ENCODE measurements at places on chromosomes 2 and 18.
A peak's percentile ranks its signal among the peaks of the same experiment; 100 is the strongest.

DNA sequence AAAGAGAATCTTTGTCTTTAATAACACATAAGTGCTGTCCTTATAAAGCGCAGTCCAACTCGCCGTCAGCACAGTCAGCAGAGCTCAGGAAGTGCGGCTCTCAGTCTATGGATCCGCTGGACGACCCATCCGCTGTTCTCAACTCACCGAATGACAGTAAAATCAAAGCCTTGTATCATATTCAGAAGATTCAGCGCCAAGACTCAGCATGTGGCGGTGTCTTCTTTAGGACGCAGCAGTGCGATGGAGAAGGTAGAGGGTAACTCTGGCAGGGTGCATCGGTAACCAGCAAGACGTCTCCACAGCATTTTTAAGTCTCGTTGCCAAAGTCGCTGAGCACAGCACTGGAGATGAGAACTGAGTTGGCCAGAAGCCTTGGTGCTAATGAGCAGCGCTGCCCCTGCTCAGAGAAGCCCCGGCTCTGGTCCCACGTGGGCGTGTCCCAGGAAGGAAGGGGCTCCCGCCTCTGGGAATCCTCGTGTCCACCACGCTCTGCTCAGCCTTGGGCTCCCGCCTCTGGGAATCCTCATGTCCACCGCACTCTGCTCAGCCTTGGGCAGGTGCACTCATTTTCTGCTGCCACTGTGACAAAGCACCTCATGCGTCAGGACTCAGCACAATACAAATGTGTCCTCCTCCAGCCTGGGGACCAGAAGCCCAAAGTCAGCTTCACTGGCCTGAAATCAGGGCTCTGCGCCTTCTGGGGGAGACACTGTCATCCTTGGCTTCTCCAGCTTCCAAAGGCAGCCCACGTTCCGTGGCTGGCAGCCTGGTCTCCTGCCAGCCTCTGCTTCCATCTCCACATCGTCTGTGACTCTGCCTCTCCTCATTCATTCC, 238.0 kb upstream of the SALL3 start:
- DNase-seq, result no peak

- DNase-seq, result peak; percentile 71
Observed at GRCh38 chr2:30239308-30239985, 8.1 kb downstream of the LBH start.

DNA sequence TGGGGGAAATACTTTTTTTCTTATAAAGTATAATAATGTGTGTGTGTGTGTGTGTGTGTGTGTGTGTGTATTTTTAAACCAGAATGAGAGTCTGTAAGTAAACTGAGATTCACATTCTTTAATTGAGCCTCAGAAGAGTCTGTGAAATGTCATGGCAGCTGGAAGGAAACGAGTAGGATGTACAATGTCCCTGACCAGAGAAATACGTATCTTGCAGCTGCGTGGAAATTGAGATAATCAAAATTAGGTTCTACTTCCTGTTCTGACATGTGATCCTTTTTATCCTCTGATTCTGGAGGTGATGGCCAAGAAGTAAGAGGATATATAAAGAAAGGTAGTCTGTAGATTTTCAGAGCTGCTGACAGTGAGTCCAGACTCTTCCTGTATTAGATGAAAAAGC, 50.0 kb downstream of the SH3RF3 start:
- DNase-seq, result no peak

GRCh38 chr18:50272568-50272967, 6.3 kb upstream of the CFAP53 start:
- DNase-seq, result no peak

DNA sequence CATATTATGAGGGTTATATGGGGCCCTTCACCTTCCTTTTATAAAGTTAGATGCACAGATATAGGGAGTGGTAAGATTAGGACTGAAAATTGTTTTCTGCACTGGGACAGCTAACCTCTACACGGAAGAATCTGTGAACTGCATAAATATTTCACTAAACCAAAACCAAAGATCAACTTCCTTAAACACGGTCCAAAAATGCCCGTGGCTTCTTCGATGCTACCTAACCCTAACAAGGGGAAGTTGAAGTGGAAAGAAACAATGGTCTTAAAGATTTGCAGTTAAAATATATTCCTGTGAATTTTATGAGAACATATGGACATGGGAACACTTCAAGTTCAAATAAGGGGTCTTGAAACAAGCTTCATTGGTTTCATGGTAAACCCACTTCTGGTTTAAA, 33.3 kb upstream of the PAX3 start:
- no peak for DNase-seq

- no peak for DNase-seq
Observed at GRCh38 chr2:219285894-219286425, 6.8 kb downstream of the DNAJB2 start.

Measured in neural crest cell (in vitro differentiated cells).